ENCODE measurements at places on chromosomes 5 and 9. TPM values are rescaled to one million over a fixed set of nuclear protein-coding genes. Genes with fewer than 3 reads are reported as not detected.

- H3K4me3 ChIP-seq, result no peak overlapping the region
- H3K27me3 ChIP-seq, result no peaks in the 10 kb centered on the region
- H3K27ac ChIP-seq, result no peak overlapping the region
Observed at GRCh38 chr5:9059920-9060691, 485.8 kb downstream of the SEMA5A start.

DNA sequence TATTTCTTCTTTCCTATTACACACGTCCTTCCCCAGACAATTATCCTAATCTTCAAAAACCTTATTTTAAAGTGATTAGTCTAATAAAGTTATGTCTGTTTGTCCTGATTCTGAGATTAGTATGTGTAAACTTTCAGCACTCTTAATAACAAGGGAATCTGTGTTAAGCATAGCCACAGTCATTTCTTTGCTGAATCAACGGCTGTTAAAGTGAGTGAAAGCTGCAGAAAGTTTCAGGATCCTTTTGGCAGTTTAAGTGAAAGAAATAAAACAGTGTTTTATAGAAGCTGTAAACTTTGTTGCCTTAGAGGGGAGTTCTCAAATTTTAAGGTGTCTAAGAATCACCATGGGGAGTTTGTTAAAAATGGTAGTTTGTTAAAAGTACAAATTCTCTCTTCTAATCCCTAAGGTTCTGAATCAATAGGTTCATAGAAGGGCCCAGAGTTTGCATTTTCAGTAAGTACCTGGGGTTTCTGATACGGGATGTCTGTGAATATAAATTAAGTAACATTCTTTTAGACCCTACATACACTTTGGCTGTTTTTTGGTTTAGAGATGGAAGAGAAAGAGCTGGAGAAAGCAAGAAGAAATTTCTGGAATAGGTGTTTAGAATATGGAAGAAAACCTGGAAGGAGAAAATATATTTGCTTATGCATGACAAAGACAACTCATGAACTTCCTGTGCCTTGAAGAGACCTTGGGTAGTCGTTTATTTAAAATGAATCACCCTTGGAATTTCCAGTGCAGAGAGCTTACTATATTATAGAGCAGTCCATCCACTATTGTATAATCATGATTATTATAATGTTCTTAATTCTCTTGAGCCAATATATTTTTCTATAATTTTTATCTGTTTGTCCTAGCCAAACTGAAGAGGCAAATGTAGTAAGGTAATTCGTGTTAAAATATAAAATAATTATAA lies 45.7 kb downstream of the SCAMP1 start:
- H3K27ac ChIP-seq, result no peak overlapping the region
- DNase-seq, result no peak
- H3K36me3 ChIP-seq, result no peaks in the 10 kb centered on the region
- H3K4me3 ChIP-seq, result no peak overlapping the region

DNA sequence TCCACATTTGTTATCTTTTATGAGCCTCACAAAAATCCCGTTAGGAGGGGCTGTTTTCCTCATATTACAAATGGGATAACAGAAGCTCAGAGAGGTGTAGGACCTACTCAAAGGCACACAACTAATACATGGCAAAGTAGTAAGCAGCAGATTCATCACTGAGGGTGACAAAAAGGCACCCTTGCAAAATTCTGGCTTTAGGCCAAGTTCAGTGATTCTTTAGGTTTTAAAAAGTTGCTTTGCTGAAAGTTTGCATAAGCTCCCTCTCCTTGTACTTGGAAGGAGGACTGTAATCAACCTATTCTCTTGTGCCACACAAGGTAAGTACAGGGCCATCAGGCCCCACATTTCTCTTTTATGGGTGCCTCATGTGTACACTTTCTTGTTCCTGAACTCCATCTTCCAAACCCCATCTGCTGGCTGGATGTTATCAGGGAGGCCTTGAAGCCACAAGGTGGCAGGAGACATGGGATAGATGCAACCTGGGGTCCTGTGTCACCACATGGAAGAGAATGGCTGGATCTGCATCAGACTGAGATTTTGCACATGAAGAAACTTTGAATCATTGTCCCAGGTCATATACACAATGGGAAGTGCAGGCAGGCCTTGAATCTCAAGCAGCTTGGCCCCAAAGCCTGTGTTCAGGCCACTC lies 311.6 kb downstream of the MSX2 start:
- no peaks in the 10 kb centered on the region for H3K27me3 ChIP-seq
- H3K27ac ChIP-seq, result no peak overlapping the region

Gene SLC4A9
- total RNA-seq, result not detected

Gene PDE8B
- total RNA-seq, result 3.6 TPM

Gene TAF11L5
- not detected for total RNA-seq

Gene SPINK5
- total RNA-seq, result 0.57 TPM

Gene ITGA2
- 21.8 TPM for total RNA-seq

DNA sequence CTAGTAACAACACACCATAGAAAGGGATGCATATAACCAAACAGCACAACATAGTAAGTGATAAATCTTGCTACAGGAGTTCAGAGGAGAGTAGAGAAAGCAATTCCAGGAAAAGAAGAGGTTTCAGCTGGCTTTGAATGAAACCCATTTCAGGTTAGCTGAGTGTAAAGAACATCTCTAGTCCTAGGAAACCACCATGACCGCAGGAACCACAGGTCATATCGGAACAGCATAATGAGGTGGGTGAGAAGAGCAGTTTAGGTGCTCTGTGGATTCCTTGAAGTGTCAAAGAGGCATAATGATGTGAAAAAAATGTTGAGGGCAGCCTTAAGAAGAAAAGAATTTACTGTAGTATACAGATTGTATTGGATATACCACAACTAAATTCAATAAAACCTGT lies 507.5 kb downstream of the MTRR start:
- no peak overlapping the region for H3K27ac ChIP-seq
- no peak for DNase-seq
- H3K36me3 ChIP-seq, result no peaks in the 10 kb centered on the region
- H3K4me1 ChIP-seq, result no peaks in the 10 kb centered on the region
- no peaks in the 10 kb centered on the region for H3K27me3 ChIP-seq

DNA sequence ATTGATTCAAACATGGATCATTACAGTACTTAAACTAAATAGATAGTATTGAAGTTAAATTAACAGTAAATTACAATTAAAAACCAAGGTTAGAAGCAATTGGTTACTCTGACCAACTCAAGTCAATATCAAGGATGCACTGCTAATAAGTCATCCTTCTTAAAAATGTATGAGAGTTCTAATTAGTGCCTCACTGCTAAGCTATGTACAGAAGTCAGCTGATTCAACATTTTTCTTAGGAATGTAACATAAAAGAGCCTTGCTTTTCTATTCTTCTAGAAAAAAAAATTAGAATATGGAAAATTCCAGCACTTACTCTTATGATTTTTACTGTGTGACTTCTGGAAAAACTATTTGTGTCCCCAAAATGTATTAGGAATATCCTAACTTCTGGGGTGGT lies 75.7 kb upstream of the FBN2 start:
- H3K36me3 ChIP-seq, result no peaks in the 10 kb centered on the region
- no peak for DNase-seq
- no peaks in the 10 kb centered on the region for H3K4me1 ChIP-seq
- no peaks in the 10 kb centered on the region for H3K27me3 ChIP-seq

- no peak overlapping the region for H3K27ac ChIP-seq
- no peaks in the 10 kb centered on the region for H3K27me3 ChIP-seq
- peaks cover 11% of the 10 kb centered on the region for H3K4me1 ChIP-seq
- no peaks in the 10 kb centered on the region for H3K36me3 ChIP-seq
Observed at GRCh38 chr9:113617550-113617949, 154.0 kb downstream of the RGS3 start.

DNA sequence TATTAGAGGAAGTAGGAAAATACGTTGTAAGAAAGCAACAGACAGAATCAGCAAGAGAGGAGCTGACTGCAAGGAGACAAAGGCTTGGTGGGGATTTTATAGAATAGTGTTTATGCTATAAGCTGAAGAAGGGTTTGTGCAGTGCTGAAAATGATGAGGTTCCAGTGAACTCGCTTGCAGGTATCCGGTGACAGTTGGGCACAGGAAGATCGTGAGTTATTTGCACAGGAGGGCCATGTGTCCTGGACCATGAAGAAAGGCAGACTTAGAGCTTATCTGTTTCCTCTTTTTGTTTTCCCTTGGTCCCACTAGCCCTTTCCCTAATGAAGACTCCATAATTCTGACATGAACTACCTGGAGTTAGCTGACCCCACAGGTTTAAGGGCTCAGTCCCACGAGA lies 61.4 kb downstream of the NXNL2 start:
- H3K27ac ChIP-seq, result no peak overlapping the region
- no peaks in the 10 kb centered on the region for H3K36me3 ChIP-seq
- H3K4me3 ChIP-seq, result no peak overlapping the region
- no peaks in the 10 kb centered on the region for H3K4me1 ChIP-seq

Gene TAS2R1
- not detected for total RNA-seq

- no peak for DNase-seq
- no peaks in the 10 kb centered on the region for H3K27me3 ChIP-seq
- H3K4me1 ChIP-seq, result peaks cover 7% of the 10 kb centered on the region
- H3K4me3 ChIP-seq, result no peak overlapping the region
- H3K27ac ChIP-seq, result no peak overlapping the region
Observed at GRCh38 chr5:131789765-131790164, 7.1 kb downstream of the FNIP1 start.
